Stimulated activated CD8-positive, alpha-beta memory T cell treated with anti-CD3 and anti-CD28 coated beads, Interleukin-15, amount 100 ng/mL, for 48 hours (primary cell): ENCODE measurements at places on chromosomes 6 and 20.

DNA sequence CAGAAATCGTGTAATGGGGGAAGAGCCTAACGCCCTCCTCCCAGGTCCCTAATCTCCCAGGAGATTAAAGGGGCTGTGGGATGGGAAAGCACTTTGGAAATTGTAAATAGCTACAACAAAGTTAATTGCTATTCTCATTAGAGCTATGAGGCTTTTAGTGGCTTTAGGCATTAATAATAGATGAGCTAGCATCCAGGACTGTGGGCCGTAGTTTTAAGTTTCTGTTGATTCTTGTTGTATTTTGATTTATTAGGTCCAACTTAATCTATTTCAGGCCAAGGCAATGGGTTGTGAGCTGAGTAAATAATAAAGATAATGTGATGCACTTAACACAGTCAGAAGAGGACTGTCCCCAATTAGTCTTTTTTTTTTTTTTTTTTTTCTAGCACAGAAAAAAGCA lies 67.7 kb downstream of the ANKRD6 start:
- DNase-seq = no peak

GRCh38 chr6:9523462-9523861 lies 891.4 kb downstream of the TFAP2A start:
- no peak for DNase-seq

GRCh38 chr6:104431096-104431495 lies 428.6 kb downstream of the HACE1 start:
- DNase-seq = no peak

DNA sequence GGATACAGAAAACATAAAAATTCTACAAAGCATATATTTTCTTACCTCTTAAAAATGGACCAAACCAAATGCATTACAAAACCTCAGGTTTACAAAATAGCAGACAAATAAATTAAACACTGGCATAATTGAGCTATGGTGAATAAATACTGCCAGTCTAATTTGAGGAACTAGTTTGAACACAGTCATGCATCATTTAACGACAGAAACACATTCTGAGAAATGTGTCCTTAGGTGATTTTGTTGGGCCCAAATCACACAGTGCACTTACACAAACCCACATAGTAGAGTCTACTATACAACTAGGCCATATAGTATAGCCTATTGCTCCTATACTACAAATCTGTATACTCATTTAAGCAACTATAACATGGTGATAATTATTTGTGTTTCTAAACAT lies 215.6 kb downstream of the FOXC1 start:
- DNase-seq = no peak

DNA sequence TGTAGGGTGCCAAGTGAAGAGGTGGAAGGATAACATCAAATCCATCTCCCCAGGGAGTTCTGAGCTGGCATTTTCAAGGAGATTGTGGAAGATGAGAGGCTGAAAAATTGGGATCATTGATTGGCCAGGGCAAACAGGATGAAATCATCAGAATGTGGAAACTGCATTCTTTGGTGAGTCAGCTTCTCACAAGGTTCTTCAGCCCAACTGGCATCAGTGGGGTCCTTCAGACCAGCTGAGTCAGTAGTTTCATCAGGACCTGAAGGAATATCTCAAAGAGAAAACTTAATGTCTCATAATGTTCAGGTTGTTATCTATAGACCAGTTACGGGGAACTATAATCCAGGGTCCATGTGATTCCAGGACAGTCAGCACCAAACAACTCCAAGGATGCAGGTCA lies 195.8 kb downstream of the HAO1 start:
- DNase-seq = no peak
